Activated CD8-positive, alpha-beta memory T cell treated with anti-CD3 and anti-CD28 coated beads for 1 hour (primary cell): ENCODE measurements at places on chromosomes 2 and 18.

GRCh38 chr2:25177211-25177611 lies 8.8 kb upstream of the POMC start:
- DNase-seq, result no peak

GRCh38 chr2:7007846-7008741 lies 90.9 kb downstream of the RNF144A start:
- no peak for DNase-seq

GRCh38 chr2:94875064-94875819 lies 4.0 kb downstream of the TEKT4 start:
- no peak for DNase-seq

GRCh38 chr2:240500561-240501423 lies 57.0 kb downstream of the ANKMY1 start:
- no peak for DNase-seq

- DNase-seq, result no peak
These were observed 1407.4 kb upstream of the ZEB2 start for GRCh38 chr2:145927131-145927950.

- no peak for DNase-seq
These were observed 76.2 kb downstream of the DTNA start for GRCh38 chr18:34786162-34786741.

- peak; percentile 68 for DNase-seq
These were observed 780 bp upstream of the BCL2 start for GRCh38 chr18:63320123-63320974.

DNA sequence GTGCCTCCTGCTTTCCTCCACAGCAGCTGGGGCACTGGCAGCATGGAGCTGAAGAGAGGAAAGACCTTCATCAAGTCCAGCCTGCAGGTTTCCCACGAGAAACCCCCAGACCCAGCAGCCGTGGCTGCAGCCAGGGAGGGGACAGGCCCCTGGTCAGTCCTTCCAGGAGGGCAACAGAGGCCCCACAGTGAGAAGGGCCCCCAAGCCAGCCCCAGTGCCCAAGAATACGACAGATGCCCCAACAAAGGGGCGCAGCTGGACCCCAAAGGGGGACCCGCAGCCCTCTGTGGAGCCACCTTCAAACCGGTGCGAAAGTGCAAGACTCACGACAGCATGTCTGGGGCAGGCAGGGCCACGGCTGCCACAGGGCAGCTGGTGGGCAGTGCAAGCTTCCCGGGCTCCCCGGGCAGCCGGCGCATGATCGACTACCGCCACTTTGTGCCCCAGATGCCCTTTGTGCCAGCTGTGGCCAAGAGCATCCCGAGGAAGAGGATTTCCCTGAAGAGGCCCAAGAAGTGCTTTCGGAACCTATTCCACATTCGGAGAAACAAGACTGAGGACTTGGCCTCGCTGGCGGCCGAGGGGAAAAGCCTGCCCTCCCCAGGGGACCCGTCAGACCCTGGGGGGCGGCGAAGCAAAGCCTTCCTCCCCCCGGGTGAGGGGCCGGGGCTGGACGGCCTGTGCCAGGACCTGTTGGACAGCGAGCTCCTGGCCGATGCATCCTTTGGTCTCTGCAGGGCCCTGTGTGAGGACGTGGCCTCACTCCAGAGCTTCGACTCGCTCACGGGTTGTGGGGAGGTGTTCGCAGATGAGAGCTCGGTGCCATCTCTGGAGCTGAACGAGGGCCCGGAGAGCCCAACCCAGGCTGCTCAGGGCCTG lies 6.9 kb downstream of the AMER3 start:
- DNase-seq, result no peak

DNA sequence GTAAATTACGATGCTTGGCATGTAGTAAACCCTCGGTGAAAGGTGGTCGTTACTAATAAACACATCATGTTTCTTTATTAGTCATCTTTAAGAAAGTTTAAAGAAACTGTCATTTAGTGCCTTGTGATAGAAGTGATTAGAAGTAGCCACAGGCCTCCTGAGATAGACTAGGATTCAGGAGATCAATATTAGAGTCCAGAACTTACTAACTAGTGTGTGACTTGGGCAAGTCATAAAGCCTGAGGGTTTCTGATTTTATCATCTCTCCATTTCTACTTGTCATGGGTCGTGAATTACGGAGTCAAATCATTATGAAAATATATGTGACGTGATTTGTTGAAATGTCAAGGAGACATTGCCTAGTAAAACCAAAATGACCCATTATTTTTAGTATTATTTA lies 6.7 kb downstream of the RPE start:
- no peak for DNase-seq

DNA sequence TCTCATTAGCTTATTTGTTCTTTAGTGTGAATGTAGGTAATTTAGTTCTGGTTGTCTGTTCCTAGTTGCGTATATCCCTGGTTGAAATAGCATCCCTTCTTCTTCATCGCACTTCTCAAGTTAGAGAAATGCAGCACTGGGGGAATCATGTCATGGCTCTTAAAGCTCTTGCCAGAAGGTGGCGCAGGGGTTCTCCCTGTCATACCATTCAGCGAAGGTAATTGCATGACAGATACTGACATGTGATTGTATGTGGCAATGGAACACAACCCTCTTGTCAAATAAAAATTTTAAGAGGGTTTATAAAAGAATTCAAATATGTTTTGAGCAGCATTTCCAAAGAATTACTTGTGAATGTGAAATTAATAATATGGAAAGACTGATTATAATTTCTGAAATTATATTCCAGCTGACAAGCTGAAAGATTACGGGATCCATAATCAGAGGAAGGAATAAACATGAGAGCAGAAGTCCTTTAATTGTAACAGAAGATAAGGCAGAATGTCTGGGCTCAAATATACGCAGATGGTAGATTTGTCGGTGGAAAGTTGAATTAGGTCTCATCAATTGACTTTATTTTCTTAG lies 411.7 kb downstream of the DSEL start:
- peak; percentile 3 for DNase-seq

- DNase-seq, result no peak
These were observed 67.5 kb downstream of the MYL12B start for GRCh38 chr18:3329471-3329870.

GRCh38 chr18:43031169-43031568 lies 84.3 kb downstream of the RIT2 start:
- DNase-seq, result no peak

- DNase-seq, result no peak
These were observed 357.0 kb downstream of the ERBB4 start for GRCh38 chr2:212181646-212182045.

GRCh38 chr2:66568650-66569300 lies 133.8 kb downstream of the MEIS1 start:
- no peak for DNase-seq

DNA sequence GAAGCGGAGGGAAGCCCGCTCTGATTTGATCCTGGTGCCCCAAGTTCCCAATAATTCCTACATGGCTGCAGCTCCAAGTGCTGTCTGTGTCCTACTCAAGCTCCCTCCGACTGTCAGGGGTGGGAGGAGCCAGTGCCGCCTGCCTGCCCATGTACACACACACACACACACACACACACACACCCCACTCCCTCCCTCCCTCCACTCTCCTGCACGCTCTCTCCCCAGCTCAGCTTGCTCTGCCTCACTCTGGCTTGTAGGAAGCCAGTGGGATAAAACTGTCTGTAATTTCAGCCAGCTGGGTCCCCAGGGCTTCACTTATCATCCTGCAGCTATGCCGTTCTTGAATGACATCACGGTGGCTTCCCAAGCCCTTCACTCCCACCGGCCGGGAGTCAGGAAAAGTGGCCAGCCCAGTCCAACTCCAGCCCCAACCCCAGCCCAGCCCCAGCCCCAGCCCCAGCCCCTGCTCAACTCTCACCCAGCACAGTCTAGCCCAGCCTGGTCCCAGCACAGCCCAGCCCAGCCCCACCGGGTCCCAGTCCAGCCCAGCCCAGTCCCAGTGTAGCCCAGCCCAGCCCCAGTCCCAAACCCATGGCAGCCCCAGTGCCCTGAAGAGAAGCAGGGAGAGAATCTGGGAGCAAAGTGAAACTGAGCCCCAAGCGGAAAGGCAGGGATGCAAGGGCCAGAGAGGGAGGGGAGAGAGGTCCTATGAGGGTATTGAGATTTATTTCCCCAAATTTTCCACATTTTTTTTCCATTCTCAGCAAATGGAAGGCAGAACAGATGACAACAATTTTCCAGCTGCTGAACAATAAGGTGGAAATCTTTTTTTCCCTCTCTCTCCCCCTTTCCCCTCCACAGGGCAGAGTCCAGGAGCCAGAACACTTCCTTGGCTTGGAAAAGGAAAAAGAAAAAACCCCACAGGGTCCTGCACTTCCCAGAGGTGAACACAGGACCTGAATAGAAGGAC lies 144.0 kb downstream of the TNS1 start:
- no peak for DNase-seq

- DNase-seq, result no peak
These were observed 1.0 kb downstream of the LIMS1 start for GRCh38 chr2:108535357-108535631.

DNA sequence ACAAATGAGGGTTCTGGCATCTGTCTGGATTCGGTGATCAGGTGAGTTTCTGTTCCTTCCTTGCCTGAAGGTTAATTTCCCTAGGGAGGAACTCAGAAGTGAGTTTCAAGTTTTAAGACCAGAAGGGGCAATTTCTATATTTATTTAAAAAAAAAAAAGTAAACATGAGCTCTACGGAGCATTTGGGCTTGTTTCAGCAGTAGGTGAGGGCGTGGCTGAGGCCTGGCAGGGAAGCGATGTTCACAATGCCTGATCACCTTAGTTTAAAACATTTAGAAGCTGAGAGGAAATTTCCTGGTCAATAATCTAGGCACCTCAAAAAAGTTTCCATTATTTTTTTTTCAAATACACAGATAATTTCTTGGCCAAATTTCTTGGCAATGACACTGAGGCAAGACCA lies 629.1 kb downstream of the DPP10 start:
- no peak for DNase-seq

DNA sequence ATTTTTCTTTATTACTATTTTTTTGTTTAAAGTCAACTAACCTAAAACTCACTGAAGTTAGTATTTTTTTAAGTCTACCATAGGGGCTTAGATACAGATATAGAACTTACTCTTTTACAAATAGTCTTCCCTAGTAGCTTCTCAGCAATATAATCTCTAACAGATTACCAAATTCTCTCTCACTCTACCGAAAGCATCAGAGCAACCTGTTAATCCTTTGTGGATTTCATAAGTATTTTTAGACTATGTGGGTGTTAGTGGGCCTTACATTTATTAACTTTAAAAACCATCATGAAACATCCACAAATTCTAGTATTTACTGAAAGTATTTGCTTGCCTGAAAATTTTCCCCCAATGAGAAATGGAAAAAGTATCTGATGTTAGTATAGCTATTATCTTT lies 84.6 kb upstream of the TFPI start:
- no peak for DNase-seq

GRCh38 chr2:101960819-101961337 lies 30.9 kb upstream of the IL1R2 start:
- DNase-seq, result no peak

- DNase-seq, result no peak
These were observed 98.5 kb upstream of the BOD1L2 start for GRCh38 chr18:57048351-57048750.

DNA sequence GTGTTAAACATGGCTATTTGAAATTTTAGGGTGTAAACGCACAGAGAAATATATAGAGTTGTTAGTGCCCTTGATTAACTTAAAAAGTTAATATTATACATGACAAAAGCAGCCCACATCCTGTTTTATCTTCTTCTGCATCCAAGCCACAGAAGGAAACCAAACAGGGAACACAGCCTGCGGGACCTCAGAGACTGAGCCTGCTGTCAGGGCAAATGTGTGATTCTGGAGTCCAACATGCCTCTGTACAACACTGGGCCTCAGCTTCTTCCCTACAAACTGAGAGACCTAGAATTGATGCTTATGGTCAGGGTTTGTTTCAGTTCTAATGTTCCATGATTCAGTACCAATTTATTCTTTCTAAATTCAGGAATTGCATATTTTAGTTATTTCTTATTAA lies 404.7 kb downstream of the FBXO15 start:
- no peak for DNase-seq
